ENCODE measurements at places on chromosomes 16 and 17.

DNA sequence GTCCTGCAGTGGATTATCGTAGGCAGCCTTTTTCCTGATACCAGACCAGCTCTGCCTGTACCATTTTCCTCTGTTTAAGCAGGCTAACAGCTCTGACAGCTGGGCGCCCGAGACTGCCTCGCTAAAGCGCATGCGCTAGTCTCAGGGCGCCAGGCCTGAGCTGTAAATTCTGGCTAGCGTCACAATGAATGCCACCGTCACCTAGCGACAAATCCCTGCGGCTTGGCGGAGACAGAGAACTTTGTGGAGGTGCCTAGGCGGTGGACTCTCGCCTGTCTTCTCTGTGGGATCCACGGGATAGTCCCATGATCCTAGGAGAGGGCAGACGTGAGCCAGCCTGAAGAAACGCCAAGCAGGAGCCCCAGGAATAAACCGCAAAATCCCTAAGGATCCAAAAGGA lies 573.9 kb downstream of the KCNJ18 start:
- no peak for DNase-seq

DNA sequence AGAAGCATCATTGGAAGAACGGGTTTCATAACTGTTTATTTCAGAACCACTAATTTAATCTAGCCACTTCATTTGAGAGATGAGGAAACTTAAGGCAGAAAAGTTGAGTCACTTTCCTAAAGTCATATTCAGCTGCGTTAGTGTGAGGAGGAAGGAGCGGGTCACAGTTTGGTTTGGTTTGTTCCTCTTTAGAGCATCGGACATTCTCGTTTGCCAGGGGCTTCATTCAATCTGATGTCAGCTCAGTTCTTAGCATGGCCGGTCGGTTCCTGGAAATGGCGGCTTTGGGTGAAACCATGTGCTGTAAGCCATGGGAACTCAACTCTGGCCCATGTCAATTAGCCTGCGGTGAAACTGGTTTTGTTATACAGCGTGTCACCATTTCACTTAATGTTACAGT lies 186.5 kb downstream of the LGALS9B start:
- DNase-seq = no peak

- DNase-seq = no peak
Measured at GRCh38 chr17:81304196-81305015, 9.3 kb upstream of the SLC38A10 start.

DNA sequence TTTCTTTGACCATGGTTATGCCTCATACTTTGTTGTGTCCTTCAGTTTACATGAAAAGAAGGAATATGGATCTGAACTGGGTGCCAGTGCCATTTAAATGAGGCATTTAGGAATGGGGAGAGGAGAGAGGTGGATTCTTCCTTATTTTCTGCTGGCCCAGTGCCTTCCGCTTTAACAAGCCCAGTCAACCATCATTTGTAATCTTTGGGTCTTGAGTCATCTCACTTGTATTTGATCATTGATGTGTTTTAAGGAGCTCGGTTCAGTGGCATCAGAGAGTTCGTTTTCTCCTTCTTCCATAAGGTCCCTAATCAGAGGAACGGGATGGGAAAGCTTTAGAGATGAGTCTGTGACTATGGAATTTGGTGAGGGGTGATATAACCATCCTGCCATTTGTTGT lies 334.9 kb downstream of the WWOX start:
- no peak for DNase-seq

GRCh38 chr17:74466111-74466827 lies at the start of gene CD300A:
TSS of gene CD300A (plus strand) at chr17:74466634. CDS start at chr17:74466704, 70 bp downstream.
- DNase-seq = no peak

GRCh38 chr17:76946111-76946771 lies 78.0 kb downstream of the MGAT5B start:
- no peak for DNase-seq

- no peak for DNase-seq
Measured at GRCh38 chr16:57504001-57504400, 17.7 kb upstream of the DOK4 start.

GRCh38 chr17:44948315-44948795 lies 782 bp upstream of the KIF18B start:
- no peak for DNase-seq

DNA sequence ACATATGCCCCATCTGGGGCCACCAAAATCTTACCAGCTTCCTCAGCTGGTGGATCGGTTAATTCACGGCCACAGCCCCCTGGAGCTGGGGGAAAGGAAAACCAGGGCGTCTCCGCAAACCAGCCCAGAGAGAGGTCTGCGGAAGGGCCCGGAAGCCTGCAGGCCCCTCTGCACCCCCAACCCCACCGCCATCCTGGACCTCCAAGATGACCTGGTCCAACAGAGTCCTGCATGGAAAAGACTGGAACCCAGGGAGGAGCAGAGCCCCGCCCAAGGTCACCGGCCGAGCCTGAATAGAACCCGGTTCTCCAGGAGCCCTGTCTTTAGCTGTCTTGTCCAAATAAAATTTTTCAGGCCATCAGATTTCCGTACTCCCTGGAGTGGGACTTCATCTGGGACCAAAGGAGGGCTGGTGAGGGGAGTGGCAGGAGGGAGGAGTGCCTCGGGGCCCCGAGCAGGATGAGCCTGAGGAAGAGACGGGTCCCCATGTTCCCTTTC lies 37.4 kb upstream of the NDRG4 start:
- no peak for DNase-seq

DNA sequence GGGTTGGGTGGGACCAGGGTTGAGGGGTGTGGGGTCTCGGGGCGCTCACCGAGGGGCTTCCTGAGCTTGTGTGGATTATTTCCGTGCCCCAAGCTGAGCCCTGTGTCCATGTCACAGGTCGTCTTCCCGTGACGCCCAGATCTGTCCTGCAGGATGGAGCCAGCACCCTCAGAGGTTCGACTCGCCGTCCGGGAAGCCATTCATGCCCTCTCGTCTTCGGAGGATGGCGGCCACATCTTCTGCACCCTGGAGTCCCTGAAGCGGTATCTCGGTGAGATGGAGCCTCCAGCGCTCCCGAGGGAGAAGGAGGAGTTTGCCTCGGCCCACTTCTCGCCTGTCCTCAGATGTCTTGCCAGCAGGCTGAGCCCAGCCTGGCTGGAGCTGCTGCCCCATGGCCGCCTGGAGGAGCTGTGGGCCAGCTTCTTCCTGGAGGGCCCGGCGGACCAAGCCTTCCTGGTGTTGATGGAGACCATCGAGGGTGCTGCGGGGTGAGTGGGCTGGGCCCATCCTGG lies 1.0 kb downstream of the TELO2 start:
- DNase-seq = no peak

- DNase-seq = no peak
Measured at GRCh38 chr17:1375615-1376014, 24.4 kb downstream of the YWHAE start.

GRCh38 chr17:41013606-41014005 lies 4.7 kb upstream of the KRTAP3-1 start:
- peak; percentile 9 for DNase-seq

- no peak for DNase-seq
Measured at GRCh38 chr17:50127697-50128361, 2.1 kb downstream of the SAMD14 start.

- DNase-seq = no peak
Measured at GRCh38 chr17:13952009-13952750, 117.1 kb upstream of the COX10 start.

DNA sequence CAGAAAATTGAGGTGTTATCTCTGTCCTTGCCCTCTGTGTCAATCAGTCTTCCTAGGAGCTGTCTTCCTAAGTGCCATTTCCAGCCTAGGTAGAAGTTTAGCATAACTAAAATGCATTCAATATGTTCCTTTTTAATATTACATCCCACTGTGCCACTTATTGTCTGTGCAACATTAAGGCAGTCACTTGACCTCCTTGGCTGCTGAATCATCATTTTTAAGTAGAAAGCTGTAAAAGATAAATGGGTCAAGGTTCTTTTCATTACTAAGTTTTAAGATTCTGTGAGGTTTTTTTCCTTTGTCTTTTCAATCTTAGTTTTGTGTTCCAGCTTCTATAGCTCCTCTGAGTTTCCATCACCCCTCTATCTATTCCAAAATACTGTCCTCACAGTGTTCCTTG lies 371.9 kb upstream of the SOX9 start:
- DNase-seq = no peak

DNA sequence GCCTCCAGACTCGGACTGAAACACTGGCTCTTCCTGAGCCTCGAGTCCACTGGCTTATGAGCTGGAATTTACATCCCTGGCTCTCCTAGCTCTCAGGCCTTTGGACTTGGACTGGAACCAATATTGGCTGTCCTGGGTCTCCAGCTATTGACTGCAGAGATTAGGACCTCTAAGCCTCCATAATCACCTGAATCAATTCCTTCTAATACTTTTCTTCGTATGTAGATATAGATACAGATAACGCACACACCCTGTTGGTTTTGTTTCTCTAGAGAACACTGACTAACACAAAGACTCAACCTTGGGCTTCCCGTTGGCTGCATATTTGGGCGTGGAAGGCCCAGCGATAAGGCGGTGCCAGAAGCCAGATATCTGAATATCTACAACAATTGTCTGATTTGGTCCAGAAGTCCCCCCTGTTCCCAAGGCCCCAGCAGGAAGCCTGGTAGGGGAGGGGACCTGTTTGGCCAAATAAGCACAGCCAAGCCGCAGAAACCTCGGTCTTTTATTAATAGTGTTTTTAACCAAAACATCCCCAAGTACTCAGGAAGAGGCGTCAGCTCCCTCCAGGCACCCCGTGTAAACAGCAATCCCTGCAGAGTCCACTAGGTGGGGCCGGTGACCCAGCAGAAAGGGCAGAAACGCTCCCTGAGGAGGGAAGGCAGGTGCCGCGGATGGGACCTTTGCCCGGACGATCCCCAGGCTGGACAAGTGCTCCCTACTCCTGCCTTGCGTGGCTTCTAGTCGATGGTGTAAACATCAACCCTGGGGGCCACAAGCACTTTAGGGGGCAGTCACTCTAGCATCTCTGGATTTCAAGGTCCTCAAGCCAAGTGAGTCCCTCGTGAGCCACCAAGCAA lies 57.0 kb downstream of the ABR start:
- DNase-seq = peak; percentile 76

DNA sequence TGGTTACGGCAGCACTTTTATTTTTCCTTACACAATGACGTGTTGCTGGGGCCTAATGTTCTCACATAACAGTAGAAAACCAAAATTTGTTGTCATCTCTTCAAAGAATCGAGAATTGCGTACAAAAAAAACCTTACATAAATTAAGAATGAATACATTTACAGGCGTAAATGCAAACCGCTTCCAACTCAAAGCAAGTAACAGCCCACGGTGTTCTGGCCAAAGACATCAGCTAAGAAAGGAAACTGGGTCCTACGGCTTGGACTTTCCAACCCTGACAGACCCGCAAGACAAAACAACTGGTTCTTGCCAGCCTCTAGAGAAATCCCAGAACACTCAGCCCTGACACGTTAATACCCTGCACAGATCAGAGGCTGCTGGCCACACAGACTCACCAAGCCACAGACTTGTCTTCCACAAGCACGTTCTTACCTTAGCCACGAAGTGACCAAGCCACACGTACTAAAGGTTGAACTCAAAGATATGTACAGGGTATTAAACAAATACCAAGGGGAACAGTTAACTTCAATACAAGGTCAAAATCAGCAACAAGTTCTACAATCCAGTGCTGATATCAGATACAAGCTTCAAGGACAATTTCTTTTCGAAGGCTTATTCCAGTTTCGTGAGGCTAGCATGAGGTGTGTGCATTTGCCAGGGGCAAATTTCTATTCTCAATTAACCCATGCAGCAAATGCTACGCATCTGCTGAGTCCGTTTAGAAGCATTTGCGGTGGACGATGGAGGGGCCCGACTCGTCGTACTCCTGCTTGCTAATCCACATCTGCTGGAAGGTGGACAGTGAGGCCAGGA lies 2.4 kb downstream of the ACTG1 start:
- DNase-seq = no peak

DNA sequence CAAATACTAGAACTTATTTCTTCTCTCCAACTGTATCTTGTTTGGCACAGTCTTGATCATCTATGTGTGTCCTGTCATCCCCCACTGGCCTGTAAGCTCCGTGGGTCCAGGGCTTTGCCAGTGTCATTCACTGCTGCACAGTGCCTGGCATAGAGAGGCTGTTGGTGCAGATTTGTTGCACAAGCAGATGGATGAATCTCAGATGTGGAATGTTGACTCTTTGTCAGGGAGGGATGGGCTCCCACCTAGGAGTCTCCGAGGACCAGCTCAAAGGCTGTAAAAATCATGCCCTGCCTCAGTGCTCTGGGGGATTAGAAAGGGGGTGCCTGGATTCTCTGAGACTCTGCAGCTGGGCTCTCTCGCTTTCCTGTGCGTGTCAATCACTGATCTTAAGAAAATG lies 60.6 kb downstream of the RAB11FIP4 start:
- no peak for DNase-seq

DNA sequence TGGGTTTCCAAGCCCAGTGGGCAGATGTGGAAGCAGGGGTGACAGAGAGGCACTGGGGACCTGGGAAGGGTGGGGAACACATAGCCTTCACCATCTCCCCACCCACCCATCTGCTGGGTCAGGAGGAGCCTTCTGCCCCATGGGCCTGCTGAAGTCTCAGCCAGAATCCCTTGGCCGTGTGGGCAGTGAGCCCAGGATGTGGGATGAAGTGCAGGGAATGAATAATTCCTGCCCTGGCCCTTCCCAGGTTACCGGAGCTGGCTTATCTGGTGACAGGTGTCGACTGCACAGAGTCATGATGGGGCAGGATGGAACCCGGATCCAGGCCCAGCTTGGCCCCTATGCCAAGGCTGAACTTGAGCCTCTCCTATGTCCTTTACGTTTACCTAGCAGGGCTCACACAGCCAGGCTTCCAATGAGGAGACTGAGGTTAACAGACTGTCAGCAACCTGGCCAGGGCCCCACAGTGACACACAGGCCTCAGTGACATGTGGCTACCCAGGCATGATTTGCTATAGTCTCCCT lies 17.5 kb downstream of the ATP2A3 start:
- DNase-seq = no peak

DNA sequence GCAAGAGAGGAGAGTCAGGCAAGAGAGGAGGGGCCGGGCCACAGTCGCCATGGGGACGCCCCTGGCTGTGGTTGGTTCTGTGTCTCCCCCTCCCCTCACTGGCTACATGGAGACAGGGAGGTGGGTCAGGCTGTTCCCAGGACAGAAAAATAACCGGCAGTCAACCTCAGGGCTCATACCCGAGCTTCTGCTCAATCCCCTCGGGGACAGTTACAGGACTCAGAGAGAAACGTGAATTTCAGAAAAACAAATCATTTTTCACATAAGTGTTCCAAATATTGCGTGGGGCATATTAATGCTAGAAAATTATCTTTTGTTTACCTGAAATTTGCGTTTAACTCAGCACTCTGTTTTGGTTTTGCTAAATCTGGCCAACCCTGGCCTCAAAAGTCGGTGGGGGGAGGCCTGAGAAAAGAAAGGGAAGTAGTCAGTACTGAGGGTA lies 22.2 kb upstream of the CPSF4L start:
- DNase-seq = peak; percentile 33

GRCh38 chr16:54657058-54657708 lies 273.5 kb upstream of the IRX5 start:
- no peak for DNase-seq

All from hindlimb muscle (tissue), 1 donor.